ENCODE measurements at places on chromosomes 12 and 14.

DNA sequence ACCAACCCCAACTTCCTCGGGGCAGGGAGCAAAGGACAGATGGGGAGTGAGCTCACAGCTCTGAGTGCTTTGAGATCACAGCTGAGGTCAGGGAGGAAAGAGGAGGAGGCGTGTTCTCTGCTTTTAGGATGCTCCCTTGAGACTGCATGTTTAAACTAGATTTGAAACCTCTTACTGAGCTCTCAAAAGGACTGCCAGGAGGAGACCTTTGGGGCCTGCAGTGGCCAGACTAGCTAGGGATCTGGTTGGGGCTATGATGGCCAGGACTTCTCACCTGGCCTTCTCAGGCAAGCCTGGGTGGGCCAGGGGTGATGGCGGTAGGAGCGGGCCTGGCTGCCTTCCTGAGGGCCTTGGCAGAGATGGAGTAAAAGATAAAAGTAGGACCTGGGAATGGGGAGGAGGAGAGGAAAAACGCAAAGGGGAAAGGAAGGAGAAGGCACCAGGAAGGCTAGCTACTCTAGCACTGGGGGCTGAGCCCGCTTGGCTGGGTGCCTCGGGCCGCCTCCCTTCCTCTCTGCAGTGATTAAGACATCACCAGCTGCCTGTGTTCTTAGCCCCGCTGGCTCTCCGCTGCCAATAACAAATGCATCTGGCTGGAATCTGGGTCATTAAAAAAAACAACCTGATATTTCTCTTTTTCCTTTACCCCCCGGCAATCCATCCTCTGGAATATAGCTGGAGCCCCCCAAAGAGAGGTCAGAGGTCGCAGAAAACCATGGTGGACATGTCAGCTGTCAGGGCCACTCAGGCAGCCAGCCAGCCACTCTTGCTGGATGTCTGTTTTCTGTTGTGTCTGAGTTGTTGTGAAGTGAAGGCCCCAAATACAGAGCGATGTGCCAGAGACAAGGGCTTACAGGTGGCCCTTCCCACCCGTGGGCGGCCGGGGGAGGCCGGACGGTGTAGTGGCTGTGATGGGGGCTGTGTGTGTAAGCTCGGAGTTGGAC lies 141.3 kb downstream of the TSPAN9 start:
- DNase-seq = peak; percentile 85

GRCh38 chr12:108403952-108404351 lies 64.8 kb upstream of the CMKLR1 start:
- no peak for DNase-seq

DNA sequence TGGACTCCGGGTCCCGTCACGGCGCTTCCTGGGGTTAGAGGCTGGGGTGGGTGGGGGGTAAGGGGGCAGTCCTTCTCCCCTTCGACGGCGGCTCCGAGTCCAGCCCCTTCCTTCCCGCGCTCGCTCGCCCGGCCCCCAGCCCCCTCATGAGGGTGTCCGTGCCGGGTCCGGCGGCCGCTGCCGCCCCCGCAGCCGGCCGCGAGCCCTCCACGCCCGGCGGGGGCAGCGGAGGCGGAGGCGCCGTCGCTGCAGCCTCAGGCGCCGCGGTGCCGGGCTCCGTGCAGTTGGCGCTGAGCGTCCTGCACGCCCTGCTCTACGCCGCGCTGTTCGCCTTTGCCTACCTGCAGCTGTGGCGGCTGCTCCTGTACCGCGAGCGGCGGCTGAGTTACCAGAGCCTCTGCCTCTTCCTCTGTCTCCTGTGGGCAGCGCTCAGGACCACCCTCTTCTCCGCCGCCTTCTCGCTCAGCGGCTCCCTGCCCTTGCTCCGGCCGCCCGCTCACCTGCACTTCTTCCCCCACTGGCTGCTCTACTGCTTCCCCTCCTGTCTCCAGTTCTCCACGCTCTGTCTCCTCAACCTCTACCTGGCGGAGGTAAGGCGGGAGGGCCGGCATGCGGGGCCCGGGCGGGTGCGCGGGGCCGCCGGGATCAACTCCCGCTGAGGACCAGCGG lies 500 bp downstream of the GPR137C start:
- peak; percentile 68 for DNase-seq

DNA sequence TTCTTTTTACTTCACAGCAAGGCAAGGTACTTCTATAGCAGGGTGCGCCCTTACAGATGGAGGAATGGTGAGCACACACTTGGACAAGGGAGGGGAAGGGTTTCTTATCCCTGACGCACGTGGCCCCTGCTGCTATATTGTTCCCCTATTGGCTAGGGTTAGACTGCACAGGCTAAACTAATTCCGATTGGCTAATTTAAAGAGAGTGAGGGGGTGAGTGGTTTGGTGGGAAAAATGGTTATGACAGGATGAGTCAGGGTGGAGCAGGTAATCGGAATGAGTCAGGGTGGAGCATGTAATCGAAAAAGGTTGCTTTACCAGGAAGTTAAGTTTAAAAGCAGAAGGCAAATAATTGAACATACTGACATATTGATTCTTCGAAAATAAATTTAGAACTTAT lies 23.7 kb upstream of the RAB21 start:
- no peak for DNase-seq

GRCh38 chr12:131539381-131539780 lies 171.5 kb upstream of the SFSWAP start:
- no peak for DNase-seq

DNA sequence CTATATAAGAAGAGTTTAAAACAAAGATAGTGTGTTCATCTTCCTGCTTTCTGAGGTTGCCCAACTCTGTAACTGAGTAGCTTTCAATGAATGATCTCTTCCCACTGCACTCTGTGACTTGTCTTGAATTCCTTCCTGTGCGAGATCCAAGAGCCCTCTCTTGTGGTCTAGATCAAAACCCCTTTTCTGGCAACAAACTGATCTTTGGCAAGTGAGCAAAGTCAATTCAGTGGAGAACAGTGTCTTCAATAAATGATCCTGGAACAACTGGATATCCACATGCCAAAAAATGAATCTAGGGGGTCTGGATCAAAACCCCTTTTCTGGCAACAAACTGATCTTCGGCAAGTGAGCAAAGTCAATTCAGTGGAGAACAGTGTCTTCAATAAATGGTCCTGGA lies 8.5 kb downstream of the CFAP54 start:
- no peak for DNase-seq

GRCh38 chr12:26971963-26972362 lies 33.7 kb downstream of the FGFR1OP2 start:
- DNase-seq = no peak

DNA sequence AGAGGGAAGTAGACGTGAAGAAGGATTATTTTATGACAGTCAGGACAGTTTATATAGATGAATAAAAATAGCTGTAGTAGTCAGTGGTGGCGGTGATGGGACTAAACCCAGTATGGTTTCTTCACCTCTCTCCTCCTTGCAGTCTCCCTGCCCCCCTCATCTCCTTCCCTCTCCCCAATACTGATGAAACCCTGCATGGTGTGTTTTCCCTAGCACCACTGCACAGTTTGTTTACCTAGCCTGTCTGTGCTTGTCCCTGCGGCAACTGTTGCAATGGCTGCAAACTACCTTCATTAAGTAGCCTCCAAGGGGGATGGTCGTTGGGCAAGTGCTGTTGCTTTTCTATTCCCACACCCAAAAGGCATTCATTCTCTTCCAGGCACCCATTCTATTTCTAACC lies 14.7 kb downstream of the PCBP2 start:
- DNase-seq = no peak

- DNase-seq = no peak
Measured at GRCh38 chr12:101173197-101173749, 36.8 kb downstream of the SLC5A8 start.

DNA sequence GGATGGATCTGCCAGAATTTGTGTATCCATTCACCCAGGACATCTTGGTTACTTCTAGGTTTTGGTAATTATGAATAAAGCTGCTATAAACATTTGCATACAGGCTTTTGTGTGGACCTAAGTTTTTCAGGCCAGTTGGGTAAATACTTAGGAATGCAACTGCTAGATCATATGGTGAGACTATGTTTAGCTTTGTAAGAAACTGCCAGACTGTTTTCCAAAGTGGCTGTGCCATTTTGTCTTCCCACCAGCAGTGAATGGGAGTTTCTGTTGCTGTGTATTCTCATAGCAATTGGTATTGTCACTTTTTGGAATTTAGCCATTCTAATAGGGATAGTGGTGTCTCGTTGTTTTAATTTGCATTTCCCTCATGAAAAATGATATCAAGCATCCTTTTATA lies 133.0 kb downstream of the KIF26A start:
- no peak for DNase-seq

DNA sequence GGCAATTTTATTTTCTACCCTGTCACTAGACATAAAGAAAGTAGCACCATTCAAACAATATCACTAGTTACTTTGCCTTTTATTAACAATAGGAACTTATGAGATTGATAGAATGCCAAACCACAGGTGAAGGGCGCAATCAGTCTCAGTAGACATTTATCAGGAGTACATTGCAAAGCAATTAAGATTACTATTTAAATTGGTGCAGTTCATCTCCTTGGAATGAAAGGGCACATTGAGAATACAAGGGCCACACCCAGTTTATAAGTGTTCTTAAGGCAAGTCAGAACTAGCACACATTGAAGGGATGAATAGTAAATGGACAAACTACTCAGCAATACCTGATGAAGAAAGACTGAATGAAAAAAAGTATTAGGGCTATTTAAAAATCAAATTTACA lies 601.4 kb downstream of the C12orf50 start:
- DNase-seq = no peak

GRCh38 chr12:48794870-48795269 lies 6.0 kb upstream of the ADCY6 start:
- no peak for DNase-seq

DNA sequence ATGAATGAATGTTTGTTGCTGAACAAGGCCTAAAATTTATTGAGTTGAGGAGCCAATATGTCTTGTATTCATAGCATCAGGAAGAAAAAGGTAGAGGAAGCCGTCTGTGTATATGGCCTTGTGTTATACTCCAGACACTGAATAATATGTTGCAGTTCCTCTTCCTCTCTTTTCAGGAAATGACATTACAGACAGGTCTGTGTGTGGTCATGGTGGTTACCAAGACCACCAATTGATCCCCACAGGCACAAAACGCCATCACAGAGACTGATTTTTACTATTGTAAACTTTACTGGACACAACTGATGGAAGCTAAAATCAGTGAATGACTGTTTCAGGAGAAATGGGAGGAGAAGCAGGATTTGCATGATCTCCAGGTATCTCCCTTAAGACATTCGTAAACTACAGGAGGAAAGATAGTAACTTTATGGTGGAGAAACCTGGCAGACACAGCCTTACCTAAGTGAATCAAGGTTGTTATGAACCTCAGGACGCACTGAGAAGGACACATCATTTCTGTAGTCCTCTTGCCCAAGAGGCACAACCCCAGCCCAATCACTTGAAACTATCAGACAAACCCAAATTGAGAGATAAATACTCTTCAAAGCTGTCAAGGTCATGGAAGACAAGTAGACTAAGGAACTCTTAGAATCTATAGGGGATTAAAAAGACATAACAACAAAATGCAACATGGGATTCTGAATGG lies 334.1 kb upstream of the RGS6 start:
- no peak for DNase-seq

DNA sequence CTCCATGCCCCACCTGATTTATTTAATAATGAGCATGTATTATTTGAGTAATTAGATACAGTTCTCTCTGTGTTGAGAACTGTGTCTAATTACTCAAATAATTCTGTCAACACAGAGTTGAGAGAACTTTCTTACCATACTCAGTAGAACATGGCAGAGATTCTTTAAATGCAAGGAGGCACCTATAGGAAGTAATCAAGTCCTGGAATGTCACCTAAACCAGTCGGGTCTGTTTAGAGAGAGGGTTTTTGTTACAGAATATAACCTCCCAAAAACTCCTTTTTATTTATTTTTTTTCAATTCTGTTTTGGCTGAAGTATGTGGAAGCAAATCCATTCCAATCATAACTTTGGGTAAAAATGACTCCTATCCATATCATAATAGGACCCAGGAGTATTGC lies 37.5 kb upstream of the CIT start:
- DNase-seq = no peak

DNA sequence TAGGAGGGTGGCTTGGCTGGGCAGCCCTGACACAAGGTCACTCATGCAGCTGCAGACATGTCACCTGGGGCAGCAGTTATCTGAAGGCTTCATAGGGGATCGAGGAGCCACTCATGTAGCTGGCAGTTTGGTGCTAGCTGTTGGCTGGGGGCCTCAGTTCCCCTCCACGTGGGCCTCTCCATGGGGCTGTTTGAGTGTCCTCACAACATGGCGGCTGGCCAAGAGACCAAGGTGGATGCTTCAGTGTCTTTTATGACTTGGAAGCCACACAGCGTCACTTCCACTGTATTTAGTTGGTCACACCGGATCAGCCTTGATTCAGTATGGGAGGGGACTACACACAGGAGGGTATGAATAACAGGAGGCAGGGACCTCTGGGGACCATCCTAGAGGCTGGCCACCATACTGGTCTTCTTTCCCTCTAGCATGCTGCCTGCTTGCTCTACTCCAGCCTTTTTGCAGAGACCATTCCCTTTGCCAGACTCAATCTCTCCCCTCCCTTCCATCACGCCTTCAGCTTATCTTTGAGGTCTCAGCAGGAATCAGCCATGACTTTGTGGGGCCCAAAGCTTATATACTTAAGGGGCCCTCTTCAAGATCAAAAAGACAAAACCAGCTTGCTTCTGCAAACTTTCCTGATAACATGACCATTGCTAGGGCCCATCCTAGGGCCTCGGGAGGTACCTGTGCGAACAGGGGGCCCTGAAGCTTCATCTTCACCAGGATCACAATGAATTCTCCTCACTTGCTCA lies 53.4 kb downstream of the RPH3A start:
- DNase-seq = no peak

- peak; percentile 60 for DNase-seq
Measured at GRCh38 chr14:54814076-54814475, 88.5 kb downstream of the GCH1 start.

GRCh38 chr12:39905152-39905551 lies 200.7 kb downstream of the SLC2A13 start:
- DNase-seq = peak; percentile 73

DNA sequence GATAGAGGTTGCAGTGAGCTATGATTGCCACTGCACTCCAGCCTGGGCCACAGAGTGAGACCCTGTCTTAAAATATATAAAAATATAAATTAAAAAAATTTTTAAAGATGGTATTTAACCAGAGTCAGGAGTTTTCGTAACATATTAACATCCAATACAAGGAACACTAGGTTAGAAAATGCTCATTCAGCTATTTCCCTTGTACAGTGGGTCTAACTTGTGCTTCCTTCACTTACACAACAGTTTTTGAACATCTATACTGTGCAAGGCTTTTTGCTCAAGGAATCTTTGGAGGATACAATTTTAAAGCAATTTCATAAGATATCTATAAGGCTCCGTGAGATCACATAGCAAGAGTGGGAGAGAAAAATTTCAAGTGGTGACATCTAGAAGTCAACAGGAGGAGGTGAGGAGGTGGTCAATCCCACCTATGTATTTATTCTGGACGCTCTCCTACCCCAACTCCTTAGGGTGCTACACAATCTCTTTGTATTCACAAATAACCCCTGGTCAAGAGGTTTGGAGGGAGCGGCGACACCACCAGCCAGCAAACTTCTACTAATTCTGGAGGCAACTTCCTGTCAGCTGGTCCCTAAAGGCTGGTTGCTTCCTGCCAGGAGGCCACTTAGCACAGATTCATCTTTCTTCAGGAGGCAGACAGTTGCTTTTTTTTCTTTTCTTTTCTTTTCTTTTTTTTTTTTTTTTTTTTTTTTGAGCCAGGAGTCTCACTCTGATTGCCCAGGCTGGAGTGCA lies 22.2 kb downstream of the DUSP16 start:
- no peak for DNase-seq
